ENCODE measurements at places on chromosomes 1 and 21. TPM values are rescaled to one million over a fixed set of nuclear protein-coding genes. Genes with fewer than 3 reads are reported as not detected.

The DIO1 gene
- 0.50 TPM for polyA plus RNA-seq

GRCh38 chr1:197234581-197234980, 33.5 kb upstream of the CRB1 start:
- no peak for DNase-seq

- DNase-seq = no peak
Observed at GRCh38 chr1:119285482-119285881, 83.1 kb upstream of the HAO2 start.

DNA sequence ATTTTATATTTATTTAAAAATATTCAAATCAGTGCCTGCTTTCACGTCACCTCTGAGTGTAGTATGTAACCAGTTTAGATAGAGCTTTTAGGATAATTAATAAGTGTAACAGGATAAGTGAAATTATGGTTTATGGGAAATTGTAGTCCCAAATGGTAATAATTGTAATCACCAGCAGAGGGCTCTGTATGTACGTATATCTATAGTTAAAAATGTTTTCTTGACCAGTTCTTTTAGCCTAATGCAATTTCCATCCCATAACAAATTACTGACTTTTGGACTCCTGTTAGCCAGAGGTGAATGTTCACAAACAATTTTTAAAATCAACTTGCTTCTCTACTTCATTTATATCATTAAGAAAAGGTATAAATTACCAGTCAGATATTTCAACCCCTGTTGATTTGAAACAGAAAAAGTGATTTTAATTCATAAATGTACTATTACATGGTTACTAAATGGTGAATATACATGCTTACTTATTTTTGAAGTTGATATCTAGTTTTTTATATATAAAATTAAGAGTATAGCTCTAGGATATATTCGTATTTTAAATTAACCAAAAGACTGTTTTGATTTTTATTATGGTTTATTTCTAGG, 25.3 kb downstream of the SLC30A7 start:
- no peak for DNase-seq

DNA sequence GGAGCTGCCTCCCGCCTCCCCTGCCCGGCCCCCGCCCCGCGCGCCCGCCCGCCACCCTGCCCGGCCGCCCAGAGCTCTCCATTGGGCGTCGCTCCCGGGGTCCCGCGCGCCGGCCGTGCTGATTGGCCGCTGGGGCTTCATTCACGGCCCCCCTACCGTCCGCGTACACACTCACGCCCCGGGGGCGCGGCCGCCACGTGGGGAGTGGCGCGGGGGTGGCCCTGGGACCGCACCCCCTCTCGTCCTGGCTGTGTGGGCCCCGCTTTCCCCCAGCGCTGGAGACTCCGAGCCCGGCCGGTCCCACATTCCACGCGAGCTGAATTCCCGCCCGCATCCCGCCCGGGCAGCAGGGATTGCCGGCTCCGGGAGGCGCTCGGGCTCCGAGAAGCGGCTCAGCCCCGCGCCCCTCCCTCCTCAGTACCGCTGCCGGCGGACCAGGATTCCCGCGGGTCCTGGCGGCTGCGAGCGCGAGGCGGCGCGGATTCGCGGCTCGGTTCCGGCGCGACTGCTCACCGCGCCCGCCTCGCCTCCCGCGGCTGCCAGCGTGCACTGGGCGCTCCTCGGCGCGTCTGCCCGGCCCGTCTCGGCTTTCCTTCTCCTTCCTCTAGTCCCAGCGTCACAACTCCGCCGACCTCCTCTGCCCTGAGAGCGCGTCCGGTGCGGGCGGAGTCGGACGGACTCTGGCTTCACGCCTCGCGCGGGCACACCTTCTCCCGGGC, 450 bp upstream of the POU3F1 start:
- DNase-seq = no peak

Measured in left renal pelvis (tissue), 4 donors.